ENCODE measurements at places on chromosomes 3 and 15. TPM values are rescaled to one million over a fixed set of nuclear protein-coding genes. Genes with fewer than 3 reads are reported as not detected.

DNA sequence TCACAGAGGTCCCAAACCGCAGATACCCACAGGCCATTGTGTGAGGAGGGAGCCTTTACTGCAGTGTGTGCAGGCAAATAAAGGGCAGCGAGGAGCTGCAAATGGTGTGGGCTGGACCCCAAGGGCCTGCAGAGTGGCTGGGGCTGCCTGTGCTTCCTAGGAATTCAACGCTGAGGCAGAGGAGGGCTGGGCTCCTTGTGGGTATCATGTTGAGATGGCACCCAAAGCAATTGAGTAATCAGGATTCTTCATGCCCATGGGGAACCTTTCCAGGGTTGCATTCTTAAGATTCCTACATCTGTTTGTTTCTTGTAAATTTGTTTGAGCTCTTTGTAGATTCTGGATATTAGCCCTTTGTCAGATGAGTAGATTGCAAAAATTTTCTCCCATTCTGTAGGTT lies 85.4 kb upstream of the LIPC start:
- no peaks in the 10 kb centered on the region for H3K36me3 ChIP-seq
- H3K4me1 ChIP-seq, result no peaks in the 10 kb centered on the region
- no peak overlapping the region for H3K4me3 ChIP-seq

DNA sequence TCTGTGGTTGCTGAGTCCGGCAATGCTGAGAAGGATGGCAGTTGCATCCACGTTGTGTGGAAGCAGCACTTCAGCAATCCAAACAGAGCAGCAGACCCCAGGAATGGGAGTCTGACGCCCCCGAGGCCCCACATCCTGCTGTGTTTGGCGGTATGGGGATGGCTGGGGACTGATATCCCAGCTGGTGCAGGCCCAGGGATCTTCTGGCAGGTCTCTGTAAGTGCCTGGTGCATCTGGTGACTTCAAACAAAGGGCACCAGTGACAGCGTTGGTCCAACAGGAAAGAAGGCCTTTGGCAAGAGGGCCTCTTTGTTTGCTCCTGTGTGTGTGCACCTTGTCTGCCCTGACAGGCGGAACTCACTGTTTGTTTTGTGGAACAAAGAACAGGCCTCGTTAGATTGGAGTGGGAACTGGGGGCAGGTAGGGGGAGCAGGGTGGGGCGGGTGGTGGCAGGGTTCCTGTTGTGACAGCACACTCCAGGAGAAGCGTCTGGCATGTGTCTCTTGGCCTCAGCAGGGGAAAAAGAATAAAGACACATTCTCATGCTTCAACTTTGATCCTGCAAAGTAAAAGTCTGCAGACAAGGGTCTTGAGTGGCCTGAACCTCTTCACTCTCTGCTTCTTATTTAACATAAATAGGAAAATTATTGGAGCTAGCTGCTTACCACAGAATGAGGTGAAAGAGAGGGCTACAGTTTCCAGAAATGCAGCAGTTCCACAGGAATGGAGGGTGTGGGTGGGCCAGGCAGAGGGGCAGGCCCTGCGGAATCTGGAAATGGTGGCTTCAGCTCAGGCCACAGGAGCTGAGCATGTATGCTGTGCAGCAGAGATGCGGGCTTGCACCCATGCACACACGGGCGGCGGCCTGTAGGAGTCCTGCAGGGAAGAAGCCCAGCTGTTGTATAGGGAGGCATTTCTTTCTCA lies 94.5 kb upstream of the MYZAP start:
- no peaks in the 10 kb centered on the region for H3K36me3 ChIP-seq
- peak; percentile 75 for DNase-seq
- peak overlapping the region; percentile 77 for H3K27ac ChIP-seq
- H3K4me1 ChIP-seq, result peaks cover 71% of the 10 kb centered on the region
- H3K27me3 ChIP-seq, result no peaks in the 10 kb centered on the region

SLC22A14 gene
- total RNA-seq, result not detected

CPA3 gene
- 5.7 TPM for total RNA-seq
